ENCODE measurements at places on chromosomes 4 and X.

- DNase-seq = no peak
Observed at GRCh38 chr4:144658903-144659302, 12.9 kb downstream of the HHIP start.

DNA sequence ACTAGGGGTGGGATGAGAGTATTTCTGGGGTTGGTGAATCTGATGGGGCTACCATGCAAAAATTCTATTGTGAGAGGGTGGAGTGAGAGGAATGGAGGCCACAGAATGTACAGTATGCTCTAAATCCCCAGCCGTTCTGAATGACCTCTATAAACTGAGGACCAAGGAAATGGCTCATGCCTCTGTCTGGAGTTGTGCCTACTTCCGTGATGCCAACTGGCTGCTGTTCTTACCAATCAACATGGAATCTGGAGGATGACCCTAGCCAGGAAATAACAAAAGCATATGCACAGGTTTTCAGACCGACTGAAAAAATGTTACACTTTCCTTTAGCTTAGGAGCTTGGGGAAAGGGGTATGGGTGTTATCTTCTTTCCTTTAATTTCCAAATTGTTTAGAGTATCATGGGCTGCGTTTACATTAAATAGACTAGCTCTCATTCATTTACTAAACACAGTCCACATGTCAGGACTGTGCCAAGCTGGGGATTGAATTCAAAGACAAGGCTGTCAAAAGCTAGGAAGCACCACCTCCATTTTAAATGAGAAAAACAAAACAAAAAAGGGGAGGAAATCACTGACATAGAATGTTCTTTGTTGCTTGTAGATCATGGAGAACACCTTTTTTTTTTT is 20.2 kb upstream of the CCKAR start:
- no peak for DNase-seq

GRCh38 chr4:184699941-184700340 is 34.0 kb downstream of the CENPU start:
- DNase-seq = no peak

DNA sequence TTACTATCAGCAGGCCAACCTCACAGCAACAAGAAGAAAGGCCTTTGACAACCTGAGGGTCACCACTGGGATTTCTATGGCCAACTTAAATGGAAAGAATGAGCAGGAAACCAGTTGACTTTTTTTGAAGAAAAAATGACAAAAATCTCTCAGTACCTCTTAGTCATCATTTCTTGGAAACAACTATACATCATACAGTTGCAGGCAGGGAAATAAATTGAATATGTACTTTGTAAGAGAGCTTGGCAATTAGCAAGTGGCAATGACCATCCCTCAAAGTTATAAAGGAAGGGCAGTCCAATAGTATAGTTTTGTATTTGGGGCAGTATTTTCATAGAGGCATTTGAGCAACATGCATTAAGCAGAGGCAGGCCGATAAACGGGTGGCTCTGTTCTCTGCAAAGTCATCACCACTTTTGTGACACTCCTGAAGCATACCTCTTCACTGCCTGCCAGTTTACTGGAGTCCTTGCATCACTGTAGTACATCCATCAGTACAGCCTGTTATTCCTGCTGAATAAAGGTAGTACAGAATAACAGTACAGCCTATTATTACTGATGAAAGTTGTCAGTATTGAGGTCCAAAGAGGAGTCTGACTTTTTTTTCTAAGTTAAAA is 83.3 kb upstream of the AMELX start:
- no peak for DNase-seq

DNA sequence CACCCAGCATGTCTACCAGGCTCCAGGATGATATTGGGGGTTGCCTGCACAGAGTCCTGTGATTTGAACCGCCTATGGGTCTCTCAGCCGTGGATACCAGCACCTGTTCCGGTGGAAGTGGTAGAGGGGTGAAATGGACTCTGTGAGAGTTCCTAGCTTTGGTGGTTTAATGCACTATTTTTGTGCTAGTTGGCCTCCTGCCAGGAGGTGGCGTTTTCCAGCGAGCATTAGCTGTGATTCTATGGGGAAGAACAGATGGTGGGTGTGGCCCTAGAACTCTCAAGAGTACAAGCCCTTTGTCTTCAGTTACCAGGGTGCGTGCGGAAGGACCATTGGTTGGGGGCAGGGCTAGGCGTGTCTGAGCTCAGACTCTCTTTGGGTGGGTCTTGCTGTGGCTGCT is 316.9 kb upstream of the AMOT start:
- no peak for DNase-seq

GRCh38 chr4:26238426-26238777 is 82.4 kb upstream of the RBPJ start:
- no peak for DNase-seq

DNA sequence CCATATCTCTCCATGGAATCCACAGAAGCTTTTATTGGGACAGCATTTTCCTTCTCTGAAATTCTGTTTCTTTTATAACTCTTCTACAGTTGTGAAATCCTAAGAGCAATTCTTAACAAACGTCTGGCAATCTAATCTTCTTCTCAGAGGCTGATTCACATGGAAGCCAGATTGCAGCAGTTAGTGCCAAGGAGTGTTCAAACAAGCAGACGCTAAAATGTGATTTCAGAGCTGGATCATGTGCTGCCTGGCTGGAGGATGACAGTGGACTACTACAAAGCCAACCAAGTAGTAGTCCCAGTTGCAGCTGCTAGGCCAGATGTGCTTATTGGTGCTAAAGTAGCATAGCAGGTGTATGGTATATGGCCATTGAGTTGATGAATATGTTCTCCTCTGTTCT is 27.7 kb upstream of the GLRB start:
- no peak for DNase-seq

GRCh38 chrX:151776181-151776731 is 41.7 kb downstream of the CNGA2 start:
- no peak for DNase-seq

DNA sequence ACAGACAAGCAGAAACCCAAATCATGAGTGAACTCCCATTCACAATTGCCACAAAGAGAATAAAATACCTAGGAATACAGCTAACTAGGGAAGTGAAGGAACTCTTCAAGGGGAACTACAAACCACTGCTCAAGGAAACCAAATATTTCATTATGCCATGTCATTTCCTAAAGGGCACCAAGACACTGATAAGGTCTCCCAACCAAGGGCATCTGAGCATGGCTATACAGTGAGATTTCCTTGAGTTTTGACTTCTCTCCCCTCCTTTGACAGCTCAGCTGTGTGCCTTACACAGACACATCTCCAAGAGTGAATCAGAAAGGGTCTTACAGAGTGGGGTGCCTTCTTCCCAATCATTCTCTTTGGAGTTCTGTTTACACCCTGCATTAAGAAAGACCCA is 40.4 kb downstream of the PCDH7 start:
- DNase-seq = no peak

DNA sequence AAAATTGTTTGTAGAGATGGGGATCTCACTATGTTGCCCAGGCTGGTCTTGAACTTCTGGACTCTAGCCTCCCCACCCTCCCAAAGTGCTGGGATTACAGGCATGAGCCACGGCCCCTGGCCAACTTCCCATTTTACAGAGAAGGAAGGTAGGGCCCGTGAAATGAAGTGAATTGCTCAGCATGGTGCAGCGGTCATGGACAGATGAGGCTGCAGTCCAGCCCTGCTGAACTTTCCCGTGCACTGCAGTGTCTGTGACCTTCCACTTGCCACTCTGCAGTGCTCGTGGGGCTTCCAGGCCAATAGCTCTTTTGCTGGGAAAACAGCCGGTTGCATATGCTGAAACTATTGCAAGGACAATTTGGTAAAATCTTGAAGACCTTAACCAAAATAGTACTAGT is 454.4 kb upstream of the FAT1 start:
- DNase-seq = no peak

DNA sequence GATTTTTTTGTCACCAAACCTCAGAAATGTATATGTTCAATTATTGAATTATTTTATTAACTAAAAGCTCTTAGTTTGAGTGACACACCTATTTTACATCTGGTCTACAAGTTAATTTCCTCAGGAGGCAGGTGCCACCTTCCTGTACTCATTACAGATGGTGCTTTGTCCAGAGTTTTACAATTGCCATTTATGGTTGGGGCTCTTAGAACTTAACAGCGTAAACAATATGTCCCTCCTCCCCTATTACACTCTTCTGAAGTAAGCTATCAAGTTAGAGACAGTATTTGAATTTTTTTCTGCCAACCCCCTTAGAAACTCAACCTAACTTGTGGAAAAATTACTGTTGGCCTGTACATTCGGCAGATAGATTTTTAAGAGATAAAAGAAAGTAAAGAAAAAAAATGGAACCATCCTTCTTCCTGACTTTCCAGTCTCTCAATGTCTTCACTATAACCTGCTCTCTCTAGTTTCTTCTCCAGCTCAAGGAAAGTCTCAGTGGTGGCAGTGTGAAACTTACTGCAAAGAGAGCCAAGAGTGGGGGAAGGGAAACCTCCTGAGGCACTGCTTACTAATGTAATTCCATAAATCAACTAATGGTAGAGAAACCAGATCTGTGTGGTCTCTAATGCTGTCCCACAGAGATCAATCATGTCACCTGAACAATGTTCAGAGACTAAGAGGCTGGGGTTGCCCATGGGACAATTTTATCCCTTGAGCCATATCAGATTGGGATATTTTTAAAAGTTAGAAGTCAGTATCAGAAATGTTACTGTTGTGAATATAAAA is 7.8 kb downstream of the CXXC4 start:
- no peak for DNase-seq

DNA sequence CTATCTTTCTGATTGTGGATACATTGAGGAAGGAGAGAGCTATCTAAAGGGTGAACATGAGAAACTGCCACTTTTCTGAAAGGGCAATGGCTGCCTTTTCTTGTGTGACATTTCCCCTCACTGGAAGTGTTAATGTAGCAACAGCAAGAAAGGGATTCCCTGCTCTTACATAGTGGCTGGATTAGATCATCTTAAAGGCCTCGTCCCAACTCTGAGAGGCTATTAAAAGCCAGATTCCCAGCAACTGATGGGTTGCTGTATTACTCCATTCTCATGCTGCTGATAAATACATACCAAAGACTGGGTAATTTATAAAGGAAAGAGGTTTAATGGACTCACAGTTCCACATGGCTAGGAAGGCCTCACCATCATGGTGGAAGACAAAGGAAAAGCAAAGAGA is 33.7 kb upstream of the ADH7 start:
- no peak for DNase-seq

GRCh38 chr4:37988670-37989069 is 28.5 kb downstream of the PTTG2 start:
- DNase-seq = no peak

DNA sequence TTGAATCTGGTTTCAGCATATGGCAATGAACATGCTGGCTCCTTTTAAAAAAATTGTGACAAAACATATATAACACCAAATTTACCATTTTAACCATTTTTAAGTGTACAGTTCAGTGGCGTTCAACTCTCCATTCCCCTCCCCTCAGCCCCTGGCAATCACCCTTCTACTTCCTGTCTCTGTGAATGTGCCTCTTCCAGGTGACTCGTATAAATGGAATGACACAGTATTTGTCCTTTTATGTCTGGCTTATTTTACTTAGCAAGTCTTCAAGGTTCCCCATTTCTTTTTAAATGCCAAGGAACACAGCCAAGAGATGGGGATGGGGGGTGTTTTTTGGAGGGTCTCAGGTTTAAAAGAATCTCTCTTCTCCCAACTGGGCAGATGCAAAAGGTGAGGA is 35.4 kb upstream of the BCLAF3 start:
- DNase-seq = no peak

GRCh38 chr4:4779486-4779885 is 80.0 kb upstream of the MSX1 start:
- no peak for DNase-seq

DNA sequence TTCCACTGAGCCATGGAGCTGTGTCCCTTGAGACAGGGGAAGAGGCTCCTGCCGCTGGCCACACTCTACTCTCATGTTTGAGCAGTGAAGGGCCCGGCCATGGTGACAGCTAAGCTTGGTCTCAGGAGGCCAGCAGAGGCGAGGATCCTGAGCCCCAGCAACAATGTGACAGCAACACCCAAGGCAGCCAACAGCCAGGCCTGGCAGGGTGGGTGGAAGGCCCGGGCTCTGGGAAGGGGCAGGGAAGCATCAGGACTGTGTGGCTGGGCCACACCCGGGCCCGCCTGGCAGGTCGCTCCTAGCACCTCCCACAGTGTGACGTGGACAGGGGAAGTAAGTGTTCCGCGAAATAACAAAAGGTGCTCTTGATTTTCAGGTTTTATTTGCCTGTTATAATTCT is 24.8 kb downstream of the L1CAM start:
- DNase-seq = no peak

- no peak for DNase-seq
Observed at GRCh38 chr4:67566335-67566734, 7.8 kb downstream of the STAP1 start.

DNA sequence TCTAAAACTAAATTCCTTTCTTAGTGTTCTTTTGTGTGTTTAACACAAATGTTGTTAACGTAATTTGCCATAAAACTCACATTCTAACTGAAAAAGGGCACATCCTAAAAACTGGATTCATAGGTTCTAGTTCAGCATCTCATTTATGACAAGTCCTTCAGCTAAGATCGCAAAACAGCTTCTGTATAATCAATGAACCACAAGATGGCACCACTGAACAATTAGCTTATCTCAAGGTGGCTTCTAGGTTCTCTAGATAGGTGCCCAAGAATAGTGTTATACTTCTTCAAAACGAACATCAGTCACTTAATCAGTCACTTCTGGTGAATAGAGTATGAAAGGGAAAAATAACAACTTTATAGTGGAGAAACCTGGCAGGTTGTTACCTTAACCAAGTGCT is 54.3 kb downstream of the NRK start:
- DNase-seq = no peak

- DNase-seq = no peak
Observed at GRCh38 chrX:45063319-45064095, 137.2 kb downstream of the DIPK2B start.

DNA sequence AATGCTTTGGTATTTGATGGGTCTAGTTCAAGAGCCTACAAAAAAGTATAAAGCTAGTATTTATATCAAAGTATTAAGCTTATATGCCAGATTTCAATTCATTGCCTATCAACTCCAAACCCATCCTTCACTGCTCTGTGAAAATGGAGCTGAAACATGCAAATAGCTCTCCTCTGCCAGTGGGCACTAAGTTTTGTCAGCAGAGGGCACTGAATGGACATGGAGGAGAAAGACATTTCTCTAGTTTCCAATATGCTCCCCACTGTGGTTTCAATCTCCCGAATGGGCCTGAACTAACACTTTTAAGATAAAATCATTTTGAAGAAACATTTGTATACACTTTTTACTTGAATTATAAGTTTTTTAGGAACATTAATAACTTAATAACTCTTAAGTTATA is 12.4 kb downstream of the PPID start:
- no peak for DNase-seq

DNA sequence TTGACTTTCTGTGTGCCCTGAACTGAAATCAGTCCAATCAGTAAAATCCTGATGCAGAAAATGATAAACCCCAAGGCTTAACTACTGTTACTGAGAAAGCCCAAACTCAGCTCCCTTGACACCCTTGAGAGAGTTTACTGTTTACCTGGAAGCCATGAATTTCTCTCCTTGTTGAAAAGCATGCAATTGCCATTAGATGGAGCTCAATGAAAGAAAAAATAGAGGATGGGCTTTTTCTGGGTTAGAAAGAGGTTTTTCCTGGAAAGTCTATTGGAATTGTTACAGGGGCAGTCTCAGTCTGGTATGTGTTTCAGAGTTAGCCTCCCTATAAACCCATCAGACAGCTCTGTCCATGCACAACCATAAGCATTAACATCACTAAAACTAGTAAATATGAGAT is 66.4 kb upstream of the C4orf54 start:
- no peak for DNase-seq
